Mucosa of gallbladder (tissue), 1 donor: ENCODE measurements at places on chromosomes 4 and X. TPM values are rescaled to one million over a fixed set of nuclear protein-coding genes. Genes with fewer than 3 reads are reported as not detected.

DNA sequence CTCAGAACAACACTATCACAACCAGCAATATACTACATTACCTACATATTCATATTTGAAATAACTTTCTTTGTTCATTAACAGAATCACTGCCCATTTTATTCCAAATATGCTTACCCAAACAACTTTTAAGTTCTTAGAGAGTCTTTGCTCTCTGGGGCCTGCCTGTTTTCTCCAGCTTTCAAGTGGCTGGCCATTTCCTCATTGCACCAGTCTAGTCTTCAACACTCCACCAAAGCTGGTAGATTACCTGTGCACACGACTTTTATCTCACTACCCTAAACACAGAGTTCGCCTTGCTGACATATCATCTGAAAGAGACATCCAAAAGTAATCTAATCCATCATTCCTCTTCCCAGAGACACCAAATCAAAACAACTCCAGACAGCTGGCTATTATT lies 66.2 kb downstream of the PRDM5 start:
- DNase-seq, result no peak

DNA sequence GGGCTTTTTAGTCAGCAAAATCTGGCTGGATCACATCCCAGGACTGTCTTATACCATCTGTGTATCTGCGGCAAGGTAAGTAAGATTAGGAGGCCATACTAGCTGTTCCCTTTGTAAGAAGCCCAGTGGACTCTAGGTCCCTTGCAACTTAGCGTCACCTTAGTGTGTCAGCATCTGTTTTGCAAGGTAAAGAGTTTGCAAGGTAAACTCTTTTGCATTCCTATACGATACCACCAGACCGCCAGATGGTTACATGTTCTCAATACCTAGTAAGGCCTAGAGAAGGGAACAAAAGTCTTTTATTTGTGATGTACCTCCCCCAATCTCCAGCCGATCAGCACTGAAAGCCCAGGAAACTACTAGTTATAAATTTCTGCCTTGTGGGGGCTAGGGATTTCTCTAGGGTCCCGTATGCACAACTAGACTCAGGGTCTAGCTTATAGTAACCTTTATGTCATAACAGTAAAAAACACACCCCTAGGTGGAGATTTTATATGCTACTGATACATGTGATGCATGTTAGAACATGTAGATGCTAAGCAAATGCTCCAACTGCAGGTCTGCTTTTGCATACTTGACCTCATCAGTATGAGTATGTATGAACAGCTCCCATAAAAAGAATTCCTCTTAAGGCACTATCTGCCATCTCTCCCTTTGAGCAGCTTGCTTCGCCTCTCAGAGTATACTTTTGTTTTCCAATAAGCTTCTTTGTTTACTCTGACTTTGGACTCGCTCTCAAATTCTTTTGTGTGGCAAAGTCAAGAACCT lies 78.4 kb downstream of the KCNIP4 start:
- no peak for DNase-seq

DNA sequence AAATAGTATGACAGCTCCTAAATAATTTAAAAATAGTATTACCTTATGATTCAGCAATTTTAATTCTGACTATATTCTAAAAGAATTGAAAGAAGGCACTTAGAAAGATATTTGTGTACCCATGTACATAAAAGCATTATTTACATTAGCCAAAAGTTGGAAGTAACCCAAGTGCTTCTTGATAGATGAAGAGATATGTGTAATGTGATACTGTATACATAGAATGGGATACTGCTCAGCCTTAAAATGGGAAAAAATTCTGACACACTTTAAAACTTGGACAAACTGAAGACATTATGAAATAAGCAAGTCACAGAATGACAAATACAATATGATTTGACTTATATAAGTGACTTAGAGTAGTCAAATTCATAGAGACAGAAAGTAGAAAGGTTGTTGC lies 112.2 kb downstream of the IDS start:
- DNase-seq, result no peak

TEC gene
- total RNA-seq, result 3.8 TPM
